ENCODE measurements at places on chromosomes 6 and 20.

DNA sequence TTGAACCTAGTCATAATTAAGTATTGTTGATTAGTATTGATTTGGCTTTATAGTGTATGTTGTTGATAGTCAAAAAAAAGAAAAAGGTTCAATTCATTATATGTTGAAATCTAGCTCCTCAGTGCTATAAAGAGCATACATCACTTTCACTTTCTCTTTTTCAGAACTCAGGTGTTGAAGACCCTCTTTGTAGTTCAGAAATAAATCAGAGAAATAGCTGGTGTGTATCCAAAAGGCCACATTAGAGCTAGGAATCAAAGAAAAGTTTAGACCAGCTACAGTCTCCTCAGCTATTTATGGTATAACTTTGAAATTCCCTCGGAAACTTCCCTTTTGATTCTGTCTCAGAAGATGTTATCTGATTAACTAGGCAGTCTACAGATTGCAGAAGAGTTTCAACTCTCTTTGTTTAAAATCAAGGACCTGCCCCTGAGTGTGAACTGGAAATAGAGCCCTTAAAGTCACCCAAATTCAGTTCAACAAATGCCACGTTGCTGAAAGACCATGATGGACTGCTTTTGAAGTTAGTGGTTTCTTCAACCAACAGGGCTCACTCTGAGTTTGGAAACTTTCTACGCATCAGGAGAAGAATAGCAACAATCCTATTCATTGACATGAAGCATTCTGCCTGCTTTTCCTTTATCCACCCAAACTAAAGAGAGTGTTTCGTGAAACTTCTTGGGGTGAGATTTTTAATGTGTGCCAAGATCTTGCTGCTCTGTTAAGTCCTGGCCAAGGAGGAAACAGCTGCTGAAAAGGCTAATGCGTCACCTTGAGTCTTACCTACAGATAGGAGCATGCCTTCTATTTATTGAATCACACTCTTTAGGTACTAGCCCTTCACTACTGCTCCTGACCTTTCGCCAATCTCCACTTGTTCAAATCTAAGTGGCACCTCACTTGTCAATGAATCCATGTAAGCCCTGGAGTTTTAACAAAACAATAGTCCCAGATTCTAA, 111.7 kb downstream of the TNFRSF21 start:
- DNase-seq: no peak

GRCh38 chr6:30323806-30324205, 2.9 kb upstream of the TRIM39 start:
- DNase-seq: no peak

DNA sequence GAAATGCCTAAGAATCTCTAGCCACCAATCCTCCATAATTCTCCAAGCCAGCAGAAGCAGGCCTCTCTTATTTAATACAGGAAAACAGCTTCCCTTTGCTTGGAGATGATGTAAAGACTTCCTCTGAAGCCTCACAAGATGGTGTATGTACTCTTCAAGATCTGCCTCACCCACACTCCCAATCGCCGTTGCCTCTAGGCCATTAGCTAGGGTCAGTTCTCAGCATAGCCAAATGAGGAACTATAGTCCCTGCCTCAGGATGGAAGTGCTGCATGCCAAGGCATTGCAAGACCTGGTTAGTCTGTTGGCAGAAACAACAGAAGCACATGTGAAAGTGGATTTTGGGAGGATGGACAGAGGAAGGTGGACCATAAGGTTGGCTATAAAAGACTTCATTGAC, 139.1 kb downstream of the SCML4 start:
- no peak for DNase-seq

DNA sequence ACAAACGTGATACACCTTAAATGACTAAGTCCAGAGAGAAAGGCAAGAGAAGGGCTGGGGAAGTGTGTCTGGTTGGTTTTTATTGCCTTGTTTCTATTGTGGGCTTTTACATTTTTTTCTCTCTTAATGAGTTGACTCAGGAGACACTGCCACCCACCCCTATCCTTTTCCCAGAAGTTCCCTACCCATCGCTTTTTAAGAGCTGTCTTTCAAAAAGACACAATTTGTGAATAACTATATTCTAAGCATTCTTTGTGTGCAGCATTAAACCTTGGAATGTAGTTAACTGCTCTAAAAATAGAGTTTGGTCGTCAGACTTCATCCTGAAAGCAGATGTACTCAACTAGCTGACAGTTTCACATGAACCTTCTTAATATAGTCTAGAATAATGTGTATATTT, 174.9 kb downstream of the ISM1 start:
- peak; percentile 56 for DNase-seq

DNA sequence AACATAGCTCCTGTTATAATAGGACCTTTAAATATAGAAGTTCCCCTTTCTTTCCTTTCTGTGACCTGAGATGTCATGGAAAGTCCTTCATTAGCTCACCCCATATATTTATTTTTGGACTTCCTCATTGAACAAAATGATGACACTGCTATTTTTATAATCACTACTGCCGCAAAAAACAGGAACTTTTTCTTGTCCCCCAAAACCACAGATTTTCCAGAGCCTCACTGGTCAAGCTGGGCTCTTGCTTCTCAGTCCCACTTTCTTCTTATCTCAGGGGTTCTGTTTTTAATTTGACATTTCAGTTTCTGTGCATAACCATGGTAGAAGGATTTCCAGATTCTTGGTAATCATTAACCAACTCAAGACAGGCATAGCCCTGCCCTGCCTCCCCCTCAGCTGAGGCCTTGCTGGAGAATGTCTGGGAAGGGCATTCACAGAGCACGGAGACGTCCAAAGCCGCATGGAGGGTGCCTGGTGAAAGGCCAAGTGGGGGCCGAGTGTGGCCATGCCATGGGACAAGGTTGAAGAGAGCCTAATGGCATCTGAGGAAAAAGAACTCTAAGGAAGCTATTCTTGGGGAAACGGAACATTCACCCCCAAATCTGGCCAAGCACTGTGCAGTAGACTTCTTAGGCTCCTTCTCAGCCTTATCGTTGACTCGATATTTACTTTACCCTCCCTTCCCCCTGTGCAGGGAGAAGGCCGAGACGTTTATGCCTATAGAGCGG, 73.7 kb downstream of the EDN1 start:
- DNase-seq: peak; percentile 36

DNA sequence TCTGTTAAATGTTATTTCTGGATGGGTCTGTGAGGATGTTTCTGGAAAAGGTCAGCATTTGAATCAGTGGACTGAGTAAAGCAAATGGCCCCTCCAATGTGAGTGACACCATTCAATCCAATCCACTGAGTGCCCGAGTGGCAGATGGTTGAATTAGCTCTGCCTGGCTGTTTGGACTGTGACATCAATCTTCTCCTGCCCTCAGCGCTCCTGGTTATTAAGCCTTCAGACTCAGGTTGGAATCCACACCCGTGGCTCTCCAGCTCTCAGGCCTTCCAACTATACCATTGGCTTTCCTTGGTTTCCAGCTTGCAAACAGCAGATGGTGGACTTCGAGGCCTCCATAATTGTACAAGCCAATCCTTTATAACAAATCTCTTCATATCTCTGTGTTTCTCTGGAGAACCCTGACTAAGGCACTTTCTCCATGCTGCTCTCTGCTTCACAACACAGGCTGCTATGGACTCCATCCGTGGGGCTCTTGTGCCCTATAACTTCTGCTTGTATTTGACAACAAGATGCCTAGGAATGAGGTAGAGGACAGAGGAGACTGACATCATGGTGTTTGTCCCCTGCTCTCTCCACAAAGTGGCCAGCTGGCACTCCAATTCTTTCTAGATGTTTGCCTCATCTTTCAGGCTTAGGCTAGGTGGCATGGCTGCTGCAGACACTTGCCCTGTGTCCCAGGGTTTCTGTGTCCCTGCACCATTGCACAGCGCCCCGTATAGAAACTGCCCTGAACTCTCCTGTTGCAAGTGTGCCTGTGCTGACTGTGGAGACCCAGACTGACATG, 4.8 kb upstream of the CSTL1 start:
- no peak for DNase-seq

- DNase-seq: no peak
Observed at GRCh38 chr6:156686301-156686994, 90.7 kb upstream of the ARID1B start.

- no peak for DNase-seq
Observed at GRCh38 chr20:54566031-54566688, 90.8 kb downstream of the DOK5 start.

DNA sequence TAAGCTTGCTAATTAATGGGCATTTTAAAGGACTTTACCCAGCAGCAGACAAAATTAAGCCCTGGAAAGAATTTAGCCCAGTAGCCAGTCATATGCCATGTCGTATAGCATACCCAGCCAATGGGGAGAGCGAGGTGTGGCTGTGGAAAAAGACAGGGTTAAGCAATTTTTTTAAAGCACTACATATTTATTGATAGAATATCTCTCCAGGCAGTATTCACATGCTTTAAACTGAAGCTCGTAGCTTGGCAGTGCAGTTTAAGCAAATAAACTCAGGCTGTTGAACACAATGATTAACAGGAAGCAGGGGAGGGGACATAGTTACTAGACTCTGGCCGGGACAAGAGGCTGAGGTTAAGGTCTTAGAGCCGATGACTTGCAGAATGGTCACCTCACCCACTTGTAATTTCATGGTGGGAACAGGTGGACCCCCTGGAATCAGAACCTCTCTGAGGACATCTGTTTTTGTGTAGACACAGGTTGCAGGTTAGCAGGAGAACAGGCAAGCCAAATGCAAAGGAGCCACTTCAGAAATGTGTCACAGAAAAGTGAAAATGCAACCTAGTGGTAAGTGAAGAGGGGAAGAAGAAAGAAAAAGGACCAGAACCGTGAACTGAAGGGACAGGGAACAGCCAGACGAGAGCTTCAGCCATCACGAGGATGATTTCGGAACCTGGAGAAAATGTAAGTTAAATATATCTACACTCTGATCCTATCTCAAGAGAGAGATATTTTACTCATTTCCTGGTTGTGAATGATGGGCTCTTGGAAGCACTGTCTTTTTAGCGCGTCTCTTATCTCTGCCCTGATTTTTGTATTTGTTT, 7.2 kb downstream of the GCNT2 start:
- DNase-seq: no peak

DNA sequence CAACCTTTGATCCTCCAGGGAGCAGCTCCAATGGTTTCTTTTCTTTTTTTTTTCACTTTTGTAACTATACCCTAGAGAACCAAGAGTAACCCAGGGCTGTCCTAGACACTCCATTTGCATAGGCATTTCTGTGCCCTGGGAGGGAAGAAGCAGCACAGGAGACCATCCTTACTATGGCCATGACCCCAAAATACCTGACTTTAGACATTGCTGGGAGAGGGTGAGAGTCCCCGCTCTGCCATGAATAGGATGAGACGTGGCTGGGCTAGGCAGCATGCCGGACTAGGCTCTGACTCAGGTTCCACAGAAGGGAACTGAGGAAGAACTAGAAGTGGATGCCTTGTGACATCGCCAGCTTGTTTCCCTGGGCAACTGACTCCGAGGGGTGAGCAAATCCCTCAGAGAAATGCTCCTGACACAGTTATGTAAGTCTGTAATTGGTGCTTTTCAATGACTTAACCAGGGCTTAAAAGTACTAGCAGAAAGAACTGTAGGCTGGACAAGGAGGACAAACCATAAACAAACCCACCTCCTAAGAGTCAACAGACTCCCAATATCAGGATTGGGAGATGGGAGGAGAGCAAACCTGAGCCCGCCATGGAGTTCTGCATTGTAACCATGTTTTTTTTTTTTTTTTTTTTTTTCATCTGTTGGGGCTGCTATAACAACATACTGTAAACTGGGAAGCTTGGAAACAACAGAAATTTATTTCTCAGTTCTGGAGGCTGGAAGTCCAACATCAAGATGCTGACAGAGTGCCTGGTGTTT, 910 bp upstream of the ADTRP start:
- DNase-seq: peak; percentile 10

DNA sequence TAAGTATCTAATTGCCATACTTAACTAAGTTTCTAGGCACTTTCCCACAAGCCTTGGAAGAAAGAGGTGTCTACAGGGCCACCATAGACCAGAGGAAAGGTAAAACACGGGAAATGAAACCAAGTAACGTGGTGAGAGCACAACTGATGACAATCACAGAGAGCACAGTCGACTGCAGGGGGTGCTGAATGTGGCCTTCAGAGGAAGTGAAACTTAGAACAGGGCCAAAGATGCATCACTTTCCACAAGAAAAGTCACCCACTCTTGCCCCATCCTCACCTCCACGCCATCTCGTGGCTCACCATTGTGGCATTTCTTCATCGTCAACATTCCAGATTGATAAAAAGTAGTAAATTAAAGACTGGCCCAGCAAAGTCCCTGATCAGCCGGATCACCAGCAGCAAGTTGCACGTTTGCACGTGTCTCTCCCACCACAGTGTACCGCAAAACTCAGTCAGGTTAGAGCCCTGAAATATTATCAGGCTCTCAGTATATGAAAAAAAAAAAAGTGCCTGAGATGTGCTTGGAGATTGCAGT, 31.4 kb downstream of the HIVEP2 start:
- DNase-seq: no peak
